Stimulated activated CD4-positive, alpha-beta T cell treated with anti-CD3 and anti-CD28 coated beads, Interleukin-15, amount 100 ng/mL, for 1 hour (primary cell): ENCODE measurements at places on chromosomes 4 and X.

DNA sequence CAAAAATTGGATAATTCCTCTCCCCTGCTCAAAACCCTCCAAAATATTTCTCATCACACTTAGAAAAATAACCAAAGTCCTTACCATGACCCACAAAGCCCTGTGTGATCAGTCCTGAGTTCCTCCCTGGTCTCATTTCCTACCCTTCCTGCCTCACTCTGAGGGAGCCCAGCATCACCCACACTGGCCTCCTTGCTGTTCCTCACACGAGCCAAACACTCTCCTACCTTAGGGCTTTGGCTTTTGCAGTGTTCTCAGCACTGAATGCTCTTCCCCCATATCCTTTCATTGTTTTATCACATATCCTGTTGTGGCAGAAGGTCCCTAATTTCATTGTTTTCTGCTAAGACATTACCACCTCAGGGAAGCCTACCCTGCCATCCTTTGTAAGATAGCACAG, 12.2 kb downstream of the MGAT4D start:
- DNase-seq, result no peak

- DNase-seq, result peak; percentile 6
Observed at GRCh38 chr4:185039508-185040273, 21.4 kb downstream of the HELT start.

DNA sequence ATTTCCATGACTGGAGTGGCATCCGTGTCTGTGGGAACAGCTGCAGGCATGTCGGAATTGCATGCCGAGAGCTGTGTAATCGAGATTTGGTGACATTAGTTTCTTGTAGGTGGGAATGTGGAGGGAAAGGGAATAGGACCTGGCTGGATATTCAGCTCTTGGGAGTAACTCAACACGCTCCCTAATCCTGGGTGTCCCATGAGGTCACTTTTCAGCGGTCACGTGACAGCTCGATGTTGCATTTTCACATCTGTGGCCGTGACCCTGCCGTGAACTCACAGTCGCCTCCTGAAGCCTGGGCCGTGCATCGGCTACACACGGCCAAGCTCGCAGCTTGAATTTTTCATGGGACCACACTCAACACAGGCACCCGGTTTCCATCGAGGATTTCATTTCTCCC, 25.8 kb upstream of the PSAPL1 start:
- DNase-seq, result no peak

DNA sequence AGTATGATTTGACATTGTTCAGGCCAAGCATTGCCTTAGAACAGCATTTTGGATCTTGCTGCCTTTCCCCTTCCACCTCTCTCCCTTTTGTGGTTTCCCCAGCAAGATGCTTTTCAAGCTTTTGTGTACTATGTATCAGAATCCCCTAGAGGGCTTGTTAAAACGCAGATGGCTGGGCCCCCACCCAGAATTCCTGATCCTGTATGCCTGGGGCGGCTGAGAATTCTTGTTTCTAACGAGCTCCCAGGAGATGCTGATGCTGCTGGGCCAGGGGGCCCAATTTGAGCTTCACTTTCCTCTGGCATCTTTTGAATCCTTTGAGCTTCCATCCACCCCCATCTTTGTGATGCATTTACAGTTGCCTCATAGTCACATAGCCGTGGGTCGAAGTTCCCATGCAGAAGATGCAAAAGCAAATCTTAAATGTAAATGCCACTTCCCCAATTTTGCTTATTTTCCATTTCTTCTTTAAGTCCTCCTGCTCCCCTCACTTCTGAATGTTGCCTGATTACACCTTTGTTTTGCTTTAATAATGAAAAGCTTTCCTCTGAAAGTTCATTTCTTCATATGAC, 18.5 kb downstream of the HCCS start:
- DNase-seq, result no peak

GRCh38 chr4:141240259-141240658, 19.6 kb downstream of the ZNF330 start:
- DNase-seq, result no peak

DNA sequence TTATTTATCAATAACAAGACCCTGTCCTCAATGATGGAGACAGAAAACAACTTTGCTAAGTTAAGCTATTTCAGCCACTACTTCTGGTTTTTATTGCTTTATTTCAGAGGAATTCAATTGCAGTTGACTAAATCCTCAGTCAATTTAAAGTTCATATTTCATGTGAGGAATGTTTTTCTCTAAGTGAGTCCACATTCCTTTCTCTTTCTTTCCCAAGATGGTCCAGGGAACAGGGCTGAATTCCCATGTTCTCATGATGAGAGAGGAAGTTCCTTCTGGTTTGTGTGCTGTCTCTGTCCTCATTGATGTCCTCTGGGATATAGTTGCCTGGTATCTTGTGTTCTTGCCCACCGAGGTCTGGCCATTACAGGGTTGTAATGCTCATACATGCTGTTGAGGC, 117.2 kb downstream of the SLIT2 start:
- no peak for DNase-seq

DNA sequence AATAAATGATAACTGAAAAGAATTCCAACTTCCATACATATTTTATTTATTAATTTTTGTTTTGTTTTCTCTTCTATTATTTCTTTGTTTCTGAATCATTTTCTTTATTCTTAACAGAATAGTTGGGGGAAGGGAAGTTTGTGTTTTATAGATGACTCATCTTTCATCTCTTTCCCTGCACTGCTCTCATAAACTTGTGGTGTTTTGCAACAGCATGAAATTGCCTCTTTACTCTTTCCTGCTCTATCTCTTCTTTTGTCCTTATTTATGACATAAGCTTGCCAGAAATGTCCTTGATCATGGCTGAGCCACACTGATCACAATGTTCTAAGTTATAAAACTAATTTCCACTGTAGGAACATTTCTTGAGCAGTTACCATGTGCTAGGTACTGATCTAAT, 22.3 kb downstream of the QRFPR start:
- no peak for DNase-seq

DNA sequence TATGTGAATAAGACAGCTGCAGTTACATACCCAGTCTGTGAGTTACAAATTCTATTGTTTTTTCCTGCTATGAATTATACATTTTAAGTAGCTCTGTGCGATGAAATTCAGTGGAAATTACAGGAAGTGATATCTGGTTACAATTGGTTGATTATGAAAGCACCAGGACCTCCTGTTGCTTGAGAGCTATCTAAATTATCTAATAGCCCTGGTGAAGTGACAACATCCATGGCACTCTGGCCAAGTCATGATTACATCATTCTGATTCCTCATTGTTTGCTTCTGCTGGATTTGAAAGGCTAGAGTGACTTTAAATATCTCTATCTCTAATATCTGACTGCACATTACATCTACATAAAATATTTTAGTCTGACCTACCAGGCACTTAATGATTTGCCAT, 515.0 kb downstream of the CFAP47 start:
- DNase-seq, result no peak

DNA sequence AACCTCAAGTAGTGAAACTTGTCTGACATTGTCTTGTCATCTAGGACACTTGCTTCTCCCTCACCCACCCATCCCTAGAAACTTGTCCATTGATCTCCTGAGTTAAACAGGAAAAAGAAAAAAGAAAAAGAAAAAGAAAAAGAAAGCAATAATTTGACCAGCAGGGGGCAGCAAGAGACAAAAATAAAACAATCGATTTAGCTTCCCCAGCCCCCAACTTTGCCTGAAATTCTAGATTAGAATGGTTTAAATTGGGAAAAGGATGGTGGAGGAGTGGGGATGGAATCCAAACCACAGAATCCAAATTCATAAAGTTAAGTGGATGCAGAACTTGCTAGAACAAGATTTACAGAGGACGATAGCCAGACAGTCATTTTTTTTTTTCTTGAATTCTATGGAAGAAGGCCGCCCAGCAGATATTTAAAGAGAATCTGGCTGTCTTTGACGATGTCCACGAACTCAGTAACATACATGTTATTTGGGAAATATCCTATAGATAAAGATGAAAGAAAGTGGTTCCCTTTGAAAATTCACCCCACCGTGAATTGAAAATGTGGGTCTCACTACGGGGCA, 282.9 kb downstream of the USP46 start:
- no peak for DNase-seq

GRCh38 chrX:68847172-68847571, 18.4 kb downstream of the EFNB1 start:
- no peak for DNase-seq

DNA sequence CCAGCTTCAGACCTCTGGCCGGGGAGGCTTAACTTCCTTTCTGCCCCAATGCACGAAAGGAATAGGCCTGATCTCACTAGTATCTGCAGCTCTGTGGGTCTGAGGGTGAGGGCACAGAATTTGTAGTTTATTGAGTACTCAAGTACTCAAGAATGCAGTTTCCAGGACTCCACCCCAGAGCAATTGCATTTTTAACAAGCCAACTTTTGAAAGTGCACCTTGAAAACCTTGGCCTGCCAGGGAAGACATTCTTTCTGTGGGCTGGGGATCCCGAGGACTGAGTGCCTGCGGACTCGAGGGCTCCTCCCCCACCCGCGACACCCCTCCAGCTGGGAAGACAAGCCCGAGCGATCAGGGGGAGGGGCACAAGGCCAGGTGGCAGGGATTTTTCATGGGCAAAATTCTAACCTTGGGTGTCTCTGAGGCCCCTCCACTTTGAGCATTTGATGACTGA, 22.4 kb downstream of the RS1 start:
- DNase-seq, result no peak

DNA sequence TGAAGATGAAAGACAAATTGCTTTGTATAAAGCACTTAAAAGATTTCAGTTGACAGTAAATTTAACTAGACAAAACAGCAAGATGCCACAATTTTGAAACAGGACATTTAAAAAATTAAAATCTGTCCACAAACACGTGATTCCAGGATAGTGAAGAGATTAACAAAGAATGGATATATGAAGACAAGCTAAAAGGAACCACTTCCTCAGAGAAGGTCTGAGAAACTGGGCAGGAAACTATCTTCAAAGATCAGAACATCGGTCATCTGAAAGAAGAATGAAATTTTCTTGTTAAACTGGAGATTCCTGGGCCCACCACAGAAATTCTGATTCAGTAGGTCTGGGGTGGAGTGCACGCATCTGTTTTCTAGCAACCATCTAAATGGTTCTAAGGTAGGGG, 1.4 kb downstream of the RWDD4 start:
- no peak for DNase-seq

GRCh38 chr4:14592950-14593349, 409.3 kb upstream of the CPEB2 start:
- no peak for DNase-seq
